ENCODE measurements at places on chromosomes 6 and 20.

- peak; percentile 82 for DNase-seq
Measured at GRCh38 chr20:35767683-35768481, 3.9 kb upstream of the PHF20 start.

GRCh38 chr6:39422238-39422637 is 99.7 kb upstream of the KCNK16 start:
- no peak for DNase-seq

DNA sequence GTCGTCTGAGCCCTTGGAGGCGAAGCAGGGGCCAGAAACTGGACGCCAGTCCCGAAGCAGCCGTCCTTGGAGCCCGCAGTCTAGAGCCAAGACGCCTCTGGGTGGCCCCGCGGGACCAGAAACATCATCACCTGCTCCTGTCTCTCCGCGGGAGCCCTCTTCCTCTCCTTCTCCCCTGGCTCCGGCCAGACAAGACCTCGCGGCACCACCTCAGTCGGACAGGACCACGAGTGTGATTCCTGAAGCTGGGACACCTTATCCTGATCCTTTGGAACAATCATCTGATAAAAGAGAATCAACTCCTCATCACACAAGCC is 416 bp downstream of the RSPH4A start:
- DNase-seq, result peak; percentile 7

DNA sequence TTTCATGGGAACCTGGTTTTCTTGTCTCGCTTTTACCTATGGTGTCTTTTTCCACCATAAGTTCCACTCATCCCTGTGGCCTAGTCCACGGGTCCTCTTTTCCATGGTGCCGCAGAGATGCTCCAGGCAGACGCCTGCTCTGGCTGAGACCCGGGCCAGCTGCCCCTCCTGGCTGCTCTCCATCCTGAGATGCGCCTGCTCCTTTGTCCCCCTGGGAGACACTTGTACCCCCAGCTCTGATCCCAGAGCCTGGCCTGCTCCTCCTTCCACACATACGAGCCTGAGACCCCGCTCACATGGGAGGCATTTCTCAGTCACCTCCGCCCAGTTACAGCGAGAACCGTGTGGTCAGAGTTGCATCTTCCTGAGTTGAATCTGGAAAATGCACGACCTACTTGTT is 29.6 kb downstream of the RNASET2 start:
- DNase-seq, result no peak

DNA sequence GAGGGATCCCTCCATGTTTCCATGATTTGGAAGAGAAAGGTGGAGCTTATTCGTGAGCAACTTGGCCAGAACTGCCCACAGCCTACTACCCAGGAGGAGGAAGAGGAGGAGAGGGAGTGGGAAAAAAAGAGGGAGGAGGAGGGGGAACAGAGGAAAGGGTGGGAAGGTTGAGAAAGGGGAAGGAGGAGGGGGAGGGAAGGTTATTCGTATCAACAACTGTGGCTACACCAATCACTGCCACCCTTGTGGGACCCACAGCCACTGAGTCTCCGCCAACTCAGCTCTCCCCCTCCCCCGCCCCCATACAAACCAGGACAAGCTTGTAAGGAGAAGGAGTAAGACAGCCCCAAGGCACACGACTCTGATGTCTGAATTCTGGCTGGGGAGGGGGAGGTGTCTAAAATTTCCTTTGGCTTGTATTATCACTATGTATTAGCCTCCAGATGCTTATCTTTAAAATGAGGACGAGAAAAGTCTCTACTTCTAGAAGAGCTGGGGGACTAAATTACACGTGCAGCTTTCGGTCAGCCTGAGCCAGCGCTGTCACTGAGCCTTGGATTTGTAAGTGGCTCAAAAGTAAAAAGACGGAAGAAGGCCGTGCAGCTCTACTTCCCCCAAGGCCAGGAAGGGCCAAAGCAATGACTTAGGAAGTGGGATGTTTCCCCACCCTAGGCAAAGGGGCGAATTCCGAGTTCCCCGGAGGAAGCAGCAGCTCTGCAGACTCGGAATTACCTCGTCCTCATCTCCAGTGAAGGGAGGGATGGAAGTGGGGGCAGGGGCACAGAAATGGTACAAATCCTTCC is 1.0 kb downstream of the FKBP1A start:
- DNase-seq, result no peak
